ENCODE measurements at places on chromosomes 13 and 19.

GRCh38 chr19:51971624-51972023, 15.0 kb downstream of the ZNF350 start:
- peak; percentile 18 for DNase-seq

- DNase-seq: no peak
Observed at GRCh38 chr19:7614859-7615741, 14.2 kb downstream of the XAB2 start.

DNA sequence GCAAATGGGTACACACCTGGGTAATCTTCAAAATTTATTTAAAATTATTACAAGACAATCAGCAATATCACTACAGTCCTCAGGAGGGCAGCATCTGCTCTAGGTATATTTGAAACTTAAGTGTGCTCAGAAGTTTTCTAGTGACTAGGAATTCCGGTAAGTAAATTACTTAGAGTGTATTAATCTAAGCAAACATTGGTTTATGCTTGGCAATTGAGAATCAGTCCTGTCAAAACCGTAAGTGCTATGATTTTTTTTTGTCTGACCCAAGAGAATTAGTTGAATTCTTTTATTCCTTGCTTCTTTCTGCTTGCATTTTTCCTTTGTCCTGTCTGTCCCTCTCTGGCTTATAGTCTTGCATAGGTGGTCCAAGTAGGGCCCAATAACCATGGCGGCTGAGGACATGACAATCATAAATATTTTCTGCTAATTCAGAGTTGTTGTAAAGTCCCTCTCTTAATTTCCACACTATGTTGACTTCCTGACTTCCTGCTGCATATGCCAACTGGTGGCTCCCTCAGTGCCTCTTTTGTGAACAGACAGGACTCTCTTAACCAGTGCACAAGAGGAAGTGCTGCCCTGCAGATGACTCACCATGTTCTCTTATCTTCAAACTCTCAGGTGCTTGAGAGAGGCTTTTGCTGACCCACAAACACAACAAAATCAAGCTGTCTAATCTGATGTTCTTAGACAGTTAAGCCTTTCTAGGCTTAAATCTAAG, 82.2 kb downstream of the SLAIN1 start:
- peak; percentile 73 for DNase-seq

- no peak for DNase-seq
Observed at GRCh38 chr13:30314562-30314961, 7.2 kb upstream of the KATNAL1 start.

- no peak for DNase-seq
Observed at GRCh38 chr13:75787249-75787928, 151.3 kb downstream of the LMO7 start.

GRCh38 chr19:1070576-1070930, 3.6 kb downstream of the ARHGAP45 start:
- no peak for DNase-seq

DNA sequence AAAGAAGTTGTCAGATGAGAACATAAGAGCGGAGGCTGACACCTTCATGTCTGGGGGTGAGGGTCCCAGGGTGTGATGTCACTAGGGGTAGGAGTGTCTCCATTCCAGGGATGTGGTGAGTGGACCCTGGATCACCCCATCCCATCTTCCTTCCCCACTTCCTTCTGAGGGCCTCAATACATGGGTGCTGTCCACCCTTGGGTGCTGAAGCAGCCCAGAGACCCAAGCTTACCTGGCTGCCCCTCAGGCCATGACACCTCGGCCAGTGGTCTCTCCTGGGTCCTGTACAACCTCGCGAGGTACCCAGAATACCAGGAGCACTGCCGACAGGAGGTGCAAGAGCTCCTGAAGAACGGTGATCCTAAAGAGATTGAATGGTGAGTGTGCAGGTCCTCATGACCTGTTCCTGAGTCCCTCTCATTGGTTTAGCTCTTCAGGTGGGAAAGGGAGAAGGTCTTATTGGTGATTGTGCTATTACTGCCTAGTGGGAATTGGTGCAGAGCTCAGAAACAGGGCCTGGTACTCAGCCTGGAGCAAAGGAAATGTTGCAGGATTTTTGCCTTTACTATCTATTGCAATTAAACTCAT, 37.7 kb upstream of the CYP4F8 start:
- DNase-seq: no peak

- peak; percentile 74 for DNase-seq
Observed at GRCh38 chr13:87671031-87671752, at the start of gene SLITRK5. Gene SLITRK5 (plus strand): TSS chr13:87671371. CDS start chr13:87675389, 4,018 bp downstream.
